Renal cortex interstitium (tissue), 15 donors: ENCODE measurements at places on chromosomes 4 and X. TPM values are rescaled to one million over a fixed set of nuclear protein-coding genes. Genes with fewer than 3 reads are reported as not detected.

Gene BTC
- 6.4 TPM for polyA plus RNA-seq

Gene AREG
- 0.16 TPM for polyA plus RNA-seq

Gene SYNPO2
- 13.2 TPM for polyA plus RNA-seq

Gene JCHAIN
- polyA plus RNA-seq: 1.2 TPM

Gene PABPC5
- 6.1 TPM for polyA plus RNA-seq

Gene GAB3
- 2.5 TPM for polyA plus RNA-seq

Gene MAGEA9B
- polyA plus RNA-seq: not detected

- no peak for DNase-seq
These were observed 343.7 kb upstream of the KLF3 start for GRCh38 chr4:38320343-38320695.

DNA sequence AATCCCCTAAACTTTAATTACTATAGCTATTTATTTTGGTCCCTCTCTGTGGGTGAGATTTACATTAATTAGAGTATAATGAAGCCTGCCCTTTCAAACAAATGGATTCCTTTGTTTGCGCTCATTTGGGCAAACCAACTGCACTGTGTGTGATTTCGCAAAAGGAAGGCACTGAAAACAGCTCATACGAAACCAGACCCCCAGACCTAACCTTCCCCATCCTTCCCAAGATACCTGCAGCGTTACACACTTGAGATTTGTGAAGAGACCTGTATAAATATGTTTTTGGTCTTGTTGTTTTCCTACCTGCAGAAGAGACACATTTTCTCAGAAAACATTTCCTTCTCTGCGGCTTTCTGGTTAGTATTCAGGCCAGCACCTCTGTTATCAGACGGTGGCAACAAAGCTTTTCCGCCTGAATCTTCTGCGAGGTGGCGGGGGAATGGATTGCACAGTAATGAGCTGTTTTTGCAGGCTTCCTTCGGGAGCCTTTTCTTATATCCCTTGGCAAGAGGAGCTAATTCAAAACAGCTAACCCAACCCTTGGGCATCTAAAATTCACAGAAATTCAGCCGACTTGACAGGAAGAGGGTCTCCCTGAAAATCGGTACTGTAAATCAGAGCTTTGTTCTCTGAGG is 47.6 kb downstream of the CBLL2 start:
- no peak for DNase-seq

DNA sequence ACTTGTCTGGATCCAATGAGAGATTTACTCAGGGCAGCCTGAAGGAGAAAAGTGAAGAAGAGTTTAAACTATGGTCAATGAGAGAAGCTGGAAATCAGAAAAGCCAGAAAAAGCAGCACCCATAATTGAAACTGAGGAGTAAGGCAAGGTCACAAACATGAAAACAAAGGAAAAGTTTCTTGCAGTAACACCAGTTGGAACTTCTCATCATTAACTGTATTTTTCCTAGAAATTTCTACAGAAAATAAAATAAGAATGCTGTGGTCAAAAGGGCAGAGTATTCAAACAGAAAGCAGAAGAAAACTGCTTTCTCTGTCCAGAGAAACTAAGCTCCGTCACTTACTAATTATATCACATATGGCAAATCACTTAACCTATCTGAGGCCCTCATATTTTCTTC is 102.2 kb downstream of the OR13H1 start:
- DNase-seq: peak; percentile 37

DNA sequence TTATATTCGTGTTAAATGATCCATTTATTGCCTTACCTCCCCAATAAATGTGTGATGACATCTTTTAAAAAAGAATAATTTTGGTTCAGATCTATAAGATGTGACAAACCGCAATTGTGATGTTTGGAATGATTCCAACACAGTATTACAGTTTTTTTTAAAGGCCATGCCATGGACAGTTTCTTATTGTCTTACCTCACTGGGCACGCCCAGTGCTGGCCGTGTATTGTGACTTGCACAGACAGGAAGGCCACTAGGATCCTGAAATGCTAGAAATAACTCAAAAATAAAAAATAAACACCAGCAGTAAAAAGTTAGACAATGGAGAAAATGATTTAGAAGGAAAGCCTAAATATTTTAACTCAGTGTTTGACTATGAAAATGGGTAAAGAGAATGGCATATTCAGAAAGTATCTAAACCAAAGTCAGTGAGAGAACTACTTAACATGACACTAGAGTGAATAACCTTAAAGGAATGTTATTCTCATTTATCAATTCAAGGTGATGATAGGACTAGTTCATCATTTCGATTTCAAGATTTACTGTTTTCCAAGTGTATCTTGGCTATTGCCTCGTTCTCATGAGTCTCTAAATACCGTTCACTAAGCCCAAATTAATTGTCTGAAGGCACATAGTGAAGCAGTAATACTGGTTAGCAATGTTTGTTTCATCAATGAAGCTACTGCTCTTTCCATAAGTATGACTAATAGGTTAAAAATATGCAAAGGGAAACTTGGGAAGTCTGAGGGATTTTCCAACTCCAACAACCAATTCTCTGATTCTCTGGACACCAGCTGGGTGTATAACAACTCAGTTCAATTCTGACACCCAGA is 46.1 kb upstream of the VEGFC start:
- DNase-seq: no peak

- no peak for DNase-seq
These were observed 1.8 kb downstream of the IL1RAPL1 start for GRCh38 chrX:28589046-28589445.

GRCh38 chrX:24235084-24235710 is 78.7 kb downstream of the SUPT20HL2 start:
- no peak for DNase-seq

DNA sequence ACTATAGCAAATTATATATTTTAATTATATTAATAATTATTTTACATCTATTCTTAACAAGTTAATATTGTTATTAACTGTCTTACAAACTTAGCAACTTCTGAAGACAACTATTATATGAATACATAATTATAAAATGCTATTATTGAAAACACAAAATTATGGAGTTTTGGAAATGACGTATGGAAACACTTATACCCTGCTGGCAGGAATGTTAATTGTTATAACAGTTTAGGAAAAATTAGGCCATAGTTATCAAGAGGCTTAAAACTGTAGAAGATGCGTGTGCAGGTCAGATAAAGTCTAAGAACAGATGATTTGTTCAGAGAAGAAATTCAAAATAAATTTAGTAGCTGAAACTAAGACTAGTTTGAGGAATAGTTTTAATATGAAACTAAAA is 211.7 kb downstream of the FAT4 start:
- no peak for DNase-seq

- DNase-seq: no peak
These were observed 116.0 kb upstream of the RPS6KA3 start for GRCh38 chrX:20382518-20383297.

GRCh38 chr4:38856524-38857337 is at the start of gene TLR6:
Gene TLR6 (minus strand): TSS chr4:38856817. CDS start chr4:38829473, 27,344 bp downstream.
- no peak for DNase-seq

- DNase-seq: no peak
These were observed 63.9 kb upstream of the GYPA start for GRCh38 chr4:144204431-144204830.

DNA sequence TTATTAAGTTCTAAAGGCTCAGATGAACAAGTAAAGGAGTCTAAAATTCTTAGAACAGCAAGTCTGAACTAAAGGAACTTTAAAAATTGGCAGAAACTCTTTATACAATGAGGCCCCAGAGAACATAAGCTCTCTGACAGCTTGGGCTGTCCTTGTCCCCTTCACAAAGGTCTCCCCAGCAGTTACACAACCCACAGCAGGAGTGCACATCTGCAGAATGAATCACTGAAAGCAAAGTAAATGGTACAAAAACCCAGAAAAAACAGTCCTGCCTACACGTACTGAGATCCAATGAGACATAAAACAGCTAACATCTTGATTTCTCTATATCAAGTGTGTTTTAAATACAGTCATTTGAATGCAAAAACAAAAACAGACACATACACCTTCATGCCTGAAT is 18.7 kb downstream of the RBBP7 start:
- no peak for DNase-seq

GRCh38 chr4:135274416-135274815 is 1072.8 kb upstream of the PABPC4L start:
- no peak for DNase-seq

DNA sequence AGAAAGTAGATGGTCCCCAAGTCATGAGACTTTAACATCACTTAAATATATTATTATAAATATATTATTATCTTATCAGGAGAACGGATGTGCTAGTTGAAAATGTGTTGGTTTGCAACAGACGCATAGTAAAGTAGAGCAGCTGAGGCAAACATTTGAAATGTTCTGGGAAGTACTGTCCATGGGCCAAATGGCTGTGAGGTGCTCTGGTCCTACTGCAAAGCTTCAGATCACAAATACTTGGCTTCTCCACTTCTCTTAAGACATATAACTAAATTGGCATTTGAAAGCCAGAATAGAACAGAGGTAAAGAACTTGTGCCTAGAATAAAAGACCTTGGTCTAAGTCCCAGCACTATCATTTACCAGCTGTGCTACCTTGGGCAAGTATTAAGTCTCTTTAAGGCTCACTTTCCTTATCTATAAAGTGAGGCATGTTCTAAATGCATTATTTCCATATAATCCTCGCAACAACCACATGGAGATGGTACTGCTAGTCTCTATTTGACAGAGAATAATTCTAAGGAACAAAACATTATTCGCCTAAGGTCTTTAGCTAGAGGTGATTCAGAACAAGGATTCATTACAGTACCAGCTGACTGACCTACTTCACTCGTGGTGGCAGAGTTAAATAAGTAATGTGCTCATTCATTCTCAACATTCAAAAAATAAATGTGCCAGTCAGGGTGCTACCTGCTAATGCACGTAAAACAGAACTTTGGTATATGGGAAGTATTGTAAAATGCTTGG is 297.1 kb downstream of the PPP3CA start:
- no peak for DNase-seq

GRCh38 chrX:46912603-46913491 is 626 bp downstream of the JADE3 start:
- no peak for DNase-seq

DNA sequence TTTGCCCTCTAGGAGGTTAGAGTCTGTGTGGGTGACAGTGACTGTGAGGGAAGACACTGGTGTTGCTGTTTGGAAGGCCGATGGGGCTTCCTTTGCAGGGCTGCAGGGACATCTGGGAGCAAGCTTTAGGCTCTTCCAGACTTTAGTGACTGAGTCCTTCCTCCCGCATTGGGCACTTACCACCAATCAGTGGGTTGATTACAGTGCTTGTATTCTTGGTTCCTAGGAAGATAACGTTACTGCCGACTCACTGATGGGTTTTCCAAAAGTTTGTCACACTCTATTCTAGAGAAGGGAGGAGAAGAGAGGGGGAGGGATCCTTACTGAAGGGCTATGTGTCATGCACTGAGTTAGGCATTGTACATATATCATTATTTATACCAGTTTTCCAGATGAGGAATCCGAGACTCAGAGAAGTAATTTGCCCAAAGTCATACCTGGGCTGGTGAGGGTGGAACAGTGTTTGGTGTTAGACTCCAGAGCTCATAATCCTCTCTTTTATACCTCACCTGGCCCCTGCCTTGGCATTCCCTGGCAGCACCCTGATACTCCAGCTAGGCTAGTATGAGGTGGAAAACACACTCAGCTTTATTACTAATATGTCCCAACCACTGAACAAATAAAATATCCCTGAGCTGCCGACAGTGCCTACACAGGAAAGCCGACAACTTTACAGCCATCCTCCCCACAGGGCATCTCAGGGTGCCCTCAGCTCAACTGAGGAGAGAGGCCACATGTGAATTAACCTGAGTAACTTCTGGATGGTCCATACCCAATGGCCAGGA is 3.8 kb downstream of the CHST7 start:
- no peak for DNase-seq

DNA sequence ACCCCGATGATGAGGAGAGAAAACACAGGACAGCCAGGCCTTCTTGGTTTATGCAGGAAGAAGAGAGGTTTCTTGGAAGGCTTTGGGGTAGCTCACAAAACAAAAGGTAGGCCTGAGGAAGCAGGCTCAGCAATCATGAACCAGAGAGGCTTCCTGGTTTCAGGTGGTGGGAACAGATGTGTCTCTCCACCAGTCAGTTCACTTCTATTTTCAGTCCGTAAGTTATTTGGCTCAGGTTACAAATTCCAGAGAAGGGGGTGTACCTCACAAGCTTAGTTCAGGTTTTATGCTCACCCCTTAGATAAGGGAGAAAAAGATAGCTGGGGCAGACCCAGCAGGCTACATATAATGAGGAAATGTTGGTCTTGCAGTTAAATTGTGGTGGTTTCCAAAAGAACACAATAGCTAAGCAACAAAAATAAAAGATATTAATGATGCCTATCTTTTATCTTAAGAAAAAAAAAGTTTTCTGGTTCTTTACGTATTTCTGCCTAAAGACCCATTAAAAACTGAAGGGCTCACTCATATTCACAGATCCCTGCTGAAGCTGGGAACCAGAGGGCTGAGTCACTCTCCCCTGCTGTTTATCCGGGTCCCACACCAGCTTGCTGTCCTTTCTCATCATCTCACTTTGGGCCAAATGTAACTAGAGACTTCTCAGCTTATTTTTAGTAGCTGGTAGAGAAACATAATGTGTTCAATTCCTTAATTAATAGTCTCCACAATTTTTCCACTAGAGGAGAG is 177.0 kb downstream of the CAMK2D start:
- no peak for DNase-seq

DNA sequence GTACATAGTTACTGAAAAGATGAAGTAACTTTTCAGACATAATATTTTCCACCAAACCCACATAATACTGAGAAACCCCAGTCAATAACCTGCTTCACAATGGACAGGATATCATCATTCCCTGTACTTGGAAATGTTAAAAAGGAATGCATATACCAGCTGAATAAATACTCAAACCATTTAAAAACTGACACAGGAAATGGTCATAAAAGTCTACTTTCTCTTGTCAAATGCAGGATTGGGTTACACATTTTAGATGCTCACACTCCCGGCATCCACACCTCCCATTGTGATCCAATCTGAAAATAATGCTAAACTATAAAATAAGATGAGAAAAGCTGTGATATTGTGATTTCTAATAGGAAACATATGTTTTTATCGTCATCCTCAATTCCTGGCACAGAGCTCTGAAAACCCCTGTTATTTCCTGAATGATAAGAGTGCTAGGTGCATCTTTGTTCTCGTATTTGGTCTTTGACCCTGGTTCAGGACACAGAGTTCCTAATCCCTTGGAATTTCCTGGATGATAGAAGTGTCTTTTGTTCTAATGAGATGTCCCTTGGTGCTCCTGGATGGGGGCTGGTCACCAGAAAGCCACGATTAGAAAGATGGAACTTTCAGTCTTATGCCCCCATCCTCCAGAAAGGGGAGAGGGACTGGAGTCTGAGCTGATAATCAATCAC is 821.3 kb downstream of the TRIML1 start:
- DNase-seq: no peak

DNA sequence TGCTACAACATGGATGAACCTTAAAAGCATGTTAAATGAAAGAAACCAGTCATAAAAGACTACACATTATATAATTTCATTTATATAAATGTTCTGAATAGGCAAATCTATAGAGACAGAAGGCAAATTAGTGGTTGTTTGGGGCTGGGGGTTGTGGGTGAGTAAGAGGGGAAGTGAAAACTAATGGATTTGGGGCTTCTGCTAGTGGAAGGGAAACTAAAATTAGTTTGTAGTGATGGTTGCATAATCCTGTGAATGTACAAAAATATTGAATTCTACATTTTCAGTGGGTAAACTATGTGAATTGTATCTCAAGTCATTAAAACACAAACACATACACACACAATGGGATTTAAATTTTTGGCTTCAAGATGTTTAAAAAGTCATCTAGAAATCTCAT is 25.4 kb upstream of the LIMCH1 start:
- no peak for DNase-seq

- no peak for DNase-seq
These were observed 188.9 kb downstream of the ZNF330 start for GRCh38 chr4:141409556-141409955.

GRCh38 chrX:39477031-39477761 is 620.6 kb downstream of the BCOR start:
- DNase-seq: no peak

GRCh38 chr4:97367878-97368277 is 775.4 kb downstream of the STPG2 start:
- DNase-seq: no peak
